ENCODE measurements at places on chromosomes 16 and 17.

DNA sequence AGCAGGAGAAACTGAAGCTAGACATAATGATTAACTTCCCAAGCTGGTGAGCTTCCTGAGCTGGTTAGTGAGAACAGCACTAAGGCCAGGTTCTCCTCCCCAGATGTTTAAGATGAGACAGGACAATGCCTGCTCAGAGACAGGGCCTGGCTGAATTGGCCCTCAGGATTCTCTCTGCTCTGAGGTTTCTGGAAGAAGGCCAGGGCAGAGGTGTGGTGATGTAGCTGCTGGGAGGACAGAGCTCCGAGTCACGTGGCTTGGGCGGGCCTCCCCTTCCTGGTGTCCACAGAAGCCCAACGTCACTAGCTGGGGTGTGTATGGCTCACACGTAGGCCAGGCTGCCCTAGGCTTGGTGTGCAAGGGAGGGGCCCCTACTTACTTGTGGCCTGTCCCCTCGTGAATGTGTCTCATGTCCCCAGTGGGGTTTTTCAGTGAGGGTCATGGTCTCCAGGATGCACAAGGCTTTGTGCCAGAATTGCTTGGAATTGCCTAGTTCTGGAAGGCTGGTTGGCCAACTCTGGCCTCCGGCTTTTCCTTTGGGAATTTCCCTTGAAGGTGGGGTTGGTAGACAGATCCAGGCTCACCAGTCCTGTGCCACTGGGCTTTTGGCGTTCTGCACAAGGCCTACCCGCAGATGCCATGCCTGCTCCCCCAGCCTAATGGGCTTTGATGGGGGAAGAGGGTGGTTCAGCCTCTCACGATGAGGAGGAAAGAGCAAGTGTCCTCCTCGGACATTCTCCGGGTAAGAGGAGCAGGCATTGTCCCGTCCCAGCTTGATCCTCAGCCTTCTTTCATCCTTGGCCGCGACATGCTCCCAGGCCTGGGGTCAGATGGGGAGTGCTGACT lies 3.4 kb downstream of the NOD2 start:
- DNase-seq, result no peak

DNA sequence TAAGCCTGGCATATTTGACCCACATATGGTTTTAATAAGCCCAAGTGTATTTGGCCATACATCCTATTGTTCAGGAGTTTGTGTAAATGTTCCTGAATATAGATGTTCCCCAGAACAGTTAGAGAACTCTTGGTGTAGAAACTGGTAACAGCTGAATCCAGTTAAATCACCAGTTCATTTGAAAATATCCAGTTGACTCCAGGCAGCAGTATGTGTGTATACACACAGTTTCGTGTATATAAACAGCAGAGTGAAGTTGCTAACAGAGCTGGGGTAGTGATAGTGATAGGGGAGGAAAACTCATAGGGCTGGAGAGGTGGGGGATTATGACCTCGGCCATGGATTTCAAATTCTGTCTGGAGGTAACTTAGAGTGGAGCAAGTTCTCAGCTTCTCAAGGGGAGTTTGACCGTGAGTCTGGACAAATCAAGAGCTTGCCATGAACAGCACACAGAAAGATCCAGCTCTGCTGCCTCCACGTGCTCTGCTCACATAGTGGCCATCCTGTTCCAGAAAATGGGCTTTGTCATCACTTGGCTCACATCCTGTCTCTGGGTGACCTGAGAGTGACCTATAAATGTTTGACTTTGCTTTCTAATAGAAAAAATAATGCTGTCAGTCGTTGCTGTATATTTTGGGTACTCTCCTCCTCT lies 30.6 kb upstream of the MMD start:
- DNase-seq, result no peak

DNA sequence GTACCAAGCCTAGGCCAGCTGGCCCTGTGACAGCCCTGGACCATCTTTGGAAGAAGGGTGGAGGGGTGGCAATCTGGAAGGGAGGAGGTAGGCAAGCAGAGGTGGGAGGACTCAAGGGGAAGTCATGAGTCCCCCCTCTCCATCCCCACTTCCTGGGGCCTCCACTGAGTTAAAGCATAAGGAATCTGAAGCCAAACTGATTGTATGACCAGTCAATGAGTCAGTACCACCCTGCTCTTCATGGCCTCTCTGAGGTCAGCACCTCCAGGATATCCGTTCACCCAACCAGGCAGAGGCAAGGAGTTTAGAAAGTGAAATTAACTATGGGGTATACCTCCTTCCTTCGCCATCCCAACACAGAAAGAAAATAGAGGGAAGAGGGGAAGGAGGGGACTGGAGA lies 272.7 kb downstream of the SOX9 start:
- no peak for DNase-seq

DNA sequence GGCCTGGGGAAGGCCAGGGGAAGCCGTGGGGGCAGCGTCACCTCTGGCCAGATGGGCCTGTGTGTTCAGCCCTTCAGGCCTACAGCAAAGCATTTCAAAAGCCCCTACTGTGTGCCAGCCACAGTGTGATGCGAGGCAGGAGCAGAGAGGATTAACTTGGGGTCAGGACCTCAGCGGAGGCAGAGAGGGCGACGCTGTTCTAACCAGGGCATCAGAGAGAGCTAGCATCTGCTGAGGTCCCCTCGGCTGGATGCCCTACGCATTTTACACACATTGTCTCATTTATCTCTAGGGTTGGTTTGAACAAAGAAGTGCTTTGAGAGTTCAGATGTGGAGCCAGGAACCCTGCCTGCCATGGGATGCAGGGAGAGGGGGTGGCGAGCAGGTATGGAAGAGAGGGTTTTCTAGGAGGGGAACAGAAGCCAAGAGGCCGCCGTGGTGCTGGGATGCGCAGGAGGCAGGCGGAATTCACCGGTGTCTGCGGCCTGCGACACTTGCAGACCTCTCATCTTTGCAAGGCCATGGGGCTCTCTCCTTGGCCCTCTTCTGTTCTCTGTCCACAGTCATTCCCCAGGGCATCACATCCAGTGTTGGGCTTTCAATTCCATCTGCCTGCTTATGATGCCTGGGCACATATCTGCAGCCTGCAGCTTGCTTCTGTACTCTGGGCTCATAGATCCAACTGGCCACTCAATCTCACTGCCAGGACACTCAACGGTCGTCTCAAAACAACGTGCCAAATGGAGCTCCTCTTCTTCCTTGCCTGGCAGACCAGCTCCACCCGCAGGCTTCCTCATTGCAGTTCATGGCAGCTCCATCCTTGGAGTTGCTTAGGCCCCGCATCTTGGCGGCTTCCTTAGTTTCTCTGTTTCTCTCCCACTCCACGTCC lies 8.1 kb upstream of the NKD1 start:
- DNase-seq, result no peak

Data from cerebellar nuclear complex (tissue), 1 donor.